Activated CD4-positive, alpha-beta T cell treated with anti-CD3 and anti-CD28 coated beads, Interleukin-2, amount 50 U/mL, for 4 hours (primary cell): ENCODE measurements at places on chromosomes 12 and 14.

DNA sequence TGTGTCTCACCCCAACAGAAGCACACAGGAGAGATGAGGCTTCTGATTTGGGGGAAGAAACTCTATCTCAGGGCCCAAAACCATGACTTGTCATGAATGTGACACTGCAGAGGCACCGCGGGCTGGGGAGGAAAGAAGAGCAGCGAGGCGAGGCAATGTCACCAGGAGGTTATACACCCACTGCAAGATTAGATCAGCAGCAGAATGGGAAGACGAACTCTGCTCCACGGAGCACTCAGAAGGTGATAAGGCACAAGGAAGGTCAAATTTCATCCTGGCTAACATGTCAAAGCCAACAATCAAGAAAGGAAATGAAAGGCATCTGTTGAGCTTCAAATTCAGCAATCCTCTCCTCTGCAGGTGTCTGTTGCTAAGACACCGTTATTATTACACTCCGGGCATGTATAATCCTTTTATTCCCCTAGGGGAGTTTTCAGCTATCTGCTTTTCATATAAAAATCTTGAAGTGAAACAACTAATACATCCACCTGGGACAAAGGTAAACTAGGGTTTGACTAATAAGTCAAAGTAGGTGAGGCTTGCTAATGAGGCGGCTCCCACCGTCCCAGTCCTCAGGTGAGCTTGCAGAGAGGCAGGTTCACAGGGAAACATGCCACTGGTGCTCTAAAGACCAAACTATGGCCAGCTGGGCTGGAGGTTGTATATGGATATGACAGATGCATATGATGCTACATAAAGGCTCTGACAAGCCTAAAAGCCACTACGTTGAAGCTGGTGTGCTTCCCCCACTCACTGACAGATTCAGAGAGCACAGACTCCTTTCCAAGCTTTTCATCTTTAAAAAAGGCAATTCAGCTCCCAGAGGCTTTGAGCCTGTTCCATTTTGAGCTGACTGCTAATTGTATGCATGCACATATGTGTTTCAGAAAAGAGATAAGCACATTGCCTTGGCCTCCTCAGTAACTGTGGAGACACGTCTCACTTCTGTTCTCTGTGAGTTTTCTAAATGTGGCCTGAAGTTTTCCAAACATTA, 221.2 kb downstream of the NELL2 start:
- DNase-seq, result no peak

DNA sequence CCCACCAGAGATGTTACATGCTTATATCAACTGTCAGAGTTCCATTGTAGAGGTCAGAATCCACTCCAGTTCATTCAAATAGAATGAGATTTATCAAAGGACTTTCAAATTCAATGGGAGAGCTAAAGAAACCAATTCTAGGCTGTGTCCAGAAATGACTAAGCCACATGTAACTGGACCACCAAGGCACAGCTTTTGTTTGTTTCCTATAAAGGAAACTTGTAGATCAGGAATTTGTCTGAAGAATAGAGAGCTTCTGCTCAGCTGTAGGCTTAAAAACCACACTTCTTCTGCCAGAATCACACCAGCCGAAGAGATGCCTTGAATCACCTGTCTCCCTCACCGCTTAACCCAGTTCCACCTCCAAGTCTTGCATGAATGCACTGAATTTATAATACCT, 134.0 kb upstream of the NEDD1 start:
- no peak for DNase-seq

- DNase-seq, result no peak
These were observed 13.4 kb downstream of the ASB2 start for GRCh38 chr14:93962701-93963601.

DNA sequence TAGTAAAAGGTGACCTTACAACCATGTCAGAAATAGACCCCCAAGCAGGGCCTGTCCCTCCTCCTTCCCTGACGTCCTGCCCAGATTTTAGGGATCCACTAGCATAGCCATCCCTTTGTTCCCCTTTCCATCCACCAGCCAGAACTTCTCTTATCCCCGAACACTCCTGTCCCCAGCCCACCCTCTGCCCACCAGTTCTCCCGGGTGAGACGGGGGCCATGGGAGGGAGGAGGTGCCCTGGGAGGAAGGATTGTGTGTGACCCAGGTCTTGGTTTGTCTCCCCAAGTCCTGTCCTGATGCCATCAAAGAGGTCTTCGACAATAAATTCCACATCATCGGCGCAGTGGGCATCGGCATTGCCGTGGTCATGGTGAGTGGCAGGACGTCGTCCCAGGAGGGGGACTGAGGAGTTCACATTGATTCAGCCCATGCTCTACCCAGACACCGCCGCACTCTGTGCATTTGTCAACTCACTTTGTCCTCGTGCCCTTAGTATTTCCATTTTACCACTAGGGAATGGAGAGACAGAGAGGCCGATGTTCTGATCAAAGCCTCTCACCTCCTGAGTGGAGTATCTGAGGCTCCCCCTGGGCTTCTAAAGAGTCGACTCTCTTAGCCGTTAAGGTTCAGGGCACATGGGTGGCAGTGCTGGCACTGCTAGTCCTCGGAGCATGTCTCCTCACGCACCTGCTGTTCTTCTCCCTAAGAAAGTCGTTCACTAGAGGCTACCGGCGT, 35.9 kb downstream of the CD9 start:
- no peak for DNase-seq

GRCh38 chr14:55351111-55351510, 60.5 kb downstream of the ATG14 start:
- DNase-seq, result no peak

- peak; percentile 91 for DNase-seq
These were observed at the start of gene RILPL2 for GRCh38 chr12:123436017-123436964. TSS of gene RILPL2 (minus strand) at chr12:123436684. CDS start at chr12:123436420, 264 bp downstream.

GRCh38 chr12:132145334-132145733, 1.1 kb downstream of the NOC4L start:
- no peak for DNase-seq

DNA sequence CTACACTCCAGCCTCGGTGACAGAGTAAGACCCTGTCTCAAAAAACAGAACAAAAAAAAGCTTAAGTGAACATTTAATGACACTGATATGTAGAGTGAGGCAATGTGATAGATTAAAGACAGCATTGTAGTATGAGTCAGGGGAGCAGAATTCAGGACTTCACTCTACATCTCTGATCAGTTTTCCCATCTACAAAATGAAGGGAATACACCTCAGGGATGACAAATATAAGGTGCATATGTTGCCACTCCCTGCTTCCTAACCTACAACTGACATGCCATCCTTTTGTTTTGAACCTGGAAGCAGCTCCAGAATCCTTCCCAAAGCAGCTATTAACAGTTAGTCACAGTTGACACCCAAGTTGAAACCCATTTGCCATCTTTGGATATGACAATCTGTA, 30.9 kb upstream of the STRN3 start:
- DNase-seq, result no peak
